ENCODE measurements at places on chromosomes 13 and 19.
A peak's percentile ranks its signal among the peaks of the same experiment; 100 is the strongest.

DNA sequence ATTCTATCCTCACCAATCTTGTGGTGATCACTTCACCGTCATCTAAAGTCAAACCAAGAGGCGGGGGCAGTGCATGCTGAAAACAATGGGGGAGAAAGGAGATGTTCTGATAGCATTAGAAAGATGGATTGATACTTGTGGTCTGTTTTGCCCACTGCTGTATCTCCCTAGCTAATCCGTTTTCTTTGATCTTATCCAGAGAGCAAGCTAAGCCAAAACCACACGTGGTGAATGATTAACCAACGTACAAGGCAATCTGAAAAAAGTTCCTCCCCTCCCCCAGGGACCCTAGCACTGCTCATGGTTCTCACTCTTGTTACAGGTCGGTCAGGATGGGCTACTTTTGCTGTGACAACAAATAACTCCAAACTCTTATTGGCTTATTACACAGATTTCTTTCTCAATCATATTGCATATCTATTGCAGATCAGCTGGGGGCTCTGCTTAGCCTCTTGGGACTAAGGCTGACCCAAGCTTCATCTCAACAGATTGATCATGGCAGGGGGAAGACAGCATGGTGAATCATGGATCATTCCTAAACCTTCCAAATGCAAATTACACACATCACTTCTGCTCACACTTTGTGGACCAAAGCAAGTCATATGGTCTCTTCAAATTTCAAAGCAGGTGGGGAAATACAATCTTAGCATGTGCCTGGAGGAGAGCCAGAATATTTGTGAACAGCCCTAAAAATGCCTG, 11.9 kb upstream of the C13orf42 start:
- DNase-seq: no peak

GRCh38 chr19:56637976-56638555, 4.9 kb upstream of the SMIM17 start:
- no peak for DNase-seq

GRCh38 chr13:40261336-40261735, 405.1 kb downstream of the FOXO1 start:
- DNase-seq: no peak

DNA sequence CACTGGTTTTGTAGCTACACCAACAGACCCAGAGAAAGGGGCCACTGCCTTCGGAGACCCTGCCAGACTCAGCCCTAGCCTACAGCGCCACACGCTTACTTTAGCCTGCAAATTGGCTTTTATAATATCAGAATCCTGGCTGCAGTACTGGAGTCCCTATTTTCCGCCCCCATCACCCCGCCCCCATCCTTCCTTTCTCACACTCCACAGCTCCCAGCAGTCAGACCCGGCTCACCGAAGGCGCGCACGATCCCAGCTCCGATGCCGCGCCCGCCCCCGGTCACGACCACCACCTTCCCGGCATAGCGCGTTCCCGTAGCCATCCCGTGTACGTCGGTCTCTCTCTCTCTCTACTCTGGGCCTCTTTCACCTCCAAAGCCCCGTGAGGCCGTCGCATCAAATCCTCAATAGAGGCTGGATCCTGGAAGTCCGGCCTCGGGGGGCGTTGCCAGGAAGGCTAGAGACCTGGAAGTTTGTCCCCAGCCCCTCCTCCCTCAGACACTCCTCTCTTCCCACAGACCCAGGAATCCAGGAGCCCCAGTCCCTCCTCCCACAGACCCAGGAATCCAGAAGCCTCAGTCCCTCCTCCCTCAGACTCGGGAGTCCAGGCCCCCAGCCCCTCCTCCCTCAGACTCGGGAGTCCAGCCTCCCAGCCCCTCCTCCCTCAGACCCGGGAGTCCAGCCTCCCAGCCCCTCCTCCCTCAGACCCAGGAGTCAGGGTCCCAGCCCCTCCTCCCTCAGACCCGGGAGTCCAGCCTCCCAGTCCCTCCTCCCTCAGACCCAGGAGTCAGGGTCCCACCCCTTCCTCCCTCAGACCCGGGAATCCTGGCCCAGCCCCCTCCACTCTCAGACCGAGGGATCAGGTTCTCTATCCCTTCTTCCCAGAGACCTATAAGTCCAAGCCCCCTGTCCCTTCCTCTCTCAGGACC, at the start of gene HSD17B14:
Gene HSD17B14 (minus strand): TSS at position 403 of the 929 bp plus-strand sequence. CDS start 80 bp downstream, at position 323.
- DNase-seq: no peak

DNA sequence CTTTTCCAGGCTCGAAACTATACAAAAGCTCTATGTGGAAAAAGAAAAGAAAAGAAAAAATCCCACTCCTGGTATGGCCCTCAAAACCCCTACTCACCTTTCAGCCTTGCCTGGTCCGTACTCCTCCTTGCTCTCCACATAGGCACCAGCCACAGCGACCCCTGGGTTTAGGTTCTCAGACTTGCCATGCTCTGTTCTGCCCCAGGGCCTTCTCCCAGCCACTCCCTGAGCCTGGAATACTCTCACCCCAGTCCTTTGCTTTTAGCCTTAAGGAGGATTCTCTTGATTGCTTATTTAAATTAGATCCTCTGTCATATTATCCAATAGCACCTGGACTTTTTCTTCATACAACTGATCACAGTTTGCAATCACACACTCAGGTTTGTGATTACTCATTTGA, 522.5 kb downstream of the DIAPH3 start:
- DNase-seq: no peak

DNA sequence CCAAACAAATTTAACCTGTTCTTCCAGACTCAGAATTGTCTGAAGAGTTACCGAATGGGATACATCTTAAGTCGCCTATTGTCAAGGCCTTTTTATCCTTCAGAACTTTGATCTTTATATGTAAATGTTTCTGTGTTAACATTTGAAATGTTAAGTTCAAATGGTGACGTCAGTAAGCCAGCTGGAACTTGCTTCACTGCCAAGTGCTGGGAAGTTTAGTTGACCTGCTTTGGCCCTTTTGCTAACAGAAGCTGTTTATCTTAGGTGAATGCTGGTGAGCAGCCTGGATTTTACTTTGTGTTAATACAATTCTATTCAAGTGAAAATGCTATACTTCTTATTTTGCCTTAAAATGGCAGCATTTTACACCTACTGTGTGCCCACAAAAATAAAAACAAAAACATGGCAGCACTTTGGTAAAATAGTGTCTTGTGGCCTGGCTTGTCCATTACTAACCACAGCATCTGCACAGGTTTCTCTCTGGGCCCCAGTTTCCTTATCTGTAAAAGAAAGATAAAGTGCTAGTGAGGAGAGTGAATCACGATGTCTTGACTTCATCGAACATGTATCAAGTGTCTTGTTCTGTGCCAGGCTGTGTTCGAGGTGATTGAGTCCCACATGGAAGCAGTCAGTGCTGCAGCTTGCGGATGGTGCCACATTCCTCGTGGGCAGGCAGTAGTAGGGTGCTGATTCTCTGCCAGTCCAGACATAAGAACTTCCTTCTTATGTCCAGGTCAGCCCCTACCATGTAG, 2.2 kb downstream of the NAXD start:
- no peak for DNase-seq

DNA sequence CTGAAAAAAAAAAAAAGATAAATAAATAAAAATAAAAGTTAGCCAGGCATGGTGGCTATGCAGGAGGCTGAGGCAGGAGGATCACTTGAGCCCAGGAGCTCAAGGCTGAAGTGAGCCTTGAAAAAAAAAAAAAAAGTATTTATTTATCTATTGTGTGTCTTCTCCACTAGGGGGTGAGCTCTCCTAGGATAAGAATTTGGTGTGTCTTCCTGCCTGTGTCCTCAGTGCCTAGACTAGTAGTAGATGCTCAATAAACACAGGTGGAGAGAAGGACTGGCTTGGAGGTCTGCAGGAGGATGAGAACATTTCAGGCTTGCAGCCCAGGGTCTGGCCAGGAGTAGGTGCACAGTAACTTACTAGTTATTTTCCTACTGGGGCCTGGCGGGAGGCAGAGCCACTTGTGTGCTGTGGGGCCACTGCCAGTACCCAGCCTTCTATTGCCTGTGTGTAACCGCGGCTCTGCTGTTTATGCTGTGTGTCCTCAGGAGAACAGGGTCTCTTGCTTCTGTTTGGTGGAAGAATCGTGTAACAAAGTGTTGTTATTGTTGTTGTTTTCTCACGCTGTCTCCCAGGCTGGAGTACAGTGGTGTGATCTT, 5.4 kb downstream of the LMTK3 start:
- DNase-seq: no peak

DNA sequence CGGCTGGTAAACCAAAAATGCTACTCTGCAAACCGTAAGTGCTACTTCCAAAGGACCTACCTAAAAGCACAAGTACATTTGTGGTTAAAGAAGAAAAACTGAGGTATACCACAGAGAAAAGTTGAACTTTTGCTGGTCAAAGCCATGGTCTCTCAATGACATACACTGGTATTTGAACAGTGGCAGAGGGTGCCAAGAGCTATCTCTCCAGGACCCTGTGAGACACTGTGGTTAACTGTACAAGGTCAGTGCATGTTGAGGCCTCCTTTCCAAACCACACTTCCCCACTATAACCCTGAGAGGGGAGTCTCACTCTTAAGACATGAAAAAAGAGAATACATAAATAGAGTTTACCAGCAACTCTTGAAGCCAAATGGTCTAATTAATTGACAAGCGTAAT, 49.5 kb downstream of the COL4A1 start:
- DNase-seq: no peak

- DNase-seq: peak; percentile 76
Measured at GRCh38 chr19:6476155-6476895, 5.3 kb downstream of the DENND1C start.

GRCh38 chr19:7507884-7508283, 8.0 kb upstream of the ZNF358 start:
- peak; percentile 46 for DNase-seq

GRCh38 chr13:71801781-71802180, 65.2 kb downstream of the DACH1 start:
- no peak for DNase-seq

GRCh38 chr13:59801107-59801880, 362.4 kb downstream of the DIAPH3 start:
- no peak for DNase-seq

DNA sequence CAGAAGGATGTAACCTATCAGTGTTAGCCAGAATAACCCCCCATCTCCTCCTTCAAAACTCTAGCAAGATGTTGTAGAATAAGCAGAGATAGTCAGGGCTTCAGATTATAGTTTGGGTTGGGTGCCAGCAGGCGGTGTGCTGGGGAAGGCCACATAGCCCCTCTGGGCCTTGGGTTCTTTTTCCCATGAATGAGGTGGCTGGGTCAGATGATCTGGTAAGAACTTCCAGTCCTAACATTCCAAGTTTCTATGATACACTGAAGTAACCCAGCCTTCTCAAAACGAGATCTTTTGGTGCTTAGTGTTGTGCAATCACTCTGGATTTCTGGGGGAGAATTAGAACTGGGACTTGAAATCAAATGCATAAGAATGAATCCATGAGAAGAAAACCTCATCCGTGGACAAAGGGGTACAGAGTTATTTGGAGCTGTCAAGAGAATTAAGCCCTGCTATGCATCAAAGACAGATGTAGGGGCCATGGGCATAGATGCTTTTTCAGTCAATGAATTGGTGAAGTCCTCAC, 810 bp downstream of the CBY2 start:
- DNase-seq: no peak

- no peak for DNase-seq
Measured at GRCh38 chr19:55270172-55270942, 9.6 kb downstream of the HSPBP1 start.
